ENCODE measurements at places on chromosomes 2 and 18.

- no peak for DNase-seq
These were observed 12.7 kb upstream of the ARID5A start for GRCh38 chr2:96523659-96524481.

DNA sequence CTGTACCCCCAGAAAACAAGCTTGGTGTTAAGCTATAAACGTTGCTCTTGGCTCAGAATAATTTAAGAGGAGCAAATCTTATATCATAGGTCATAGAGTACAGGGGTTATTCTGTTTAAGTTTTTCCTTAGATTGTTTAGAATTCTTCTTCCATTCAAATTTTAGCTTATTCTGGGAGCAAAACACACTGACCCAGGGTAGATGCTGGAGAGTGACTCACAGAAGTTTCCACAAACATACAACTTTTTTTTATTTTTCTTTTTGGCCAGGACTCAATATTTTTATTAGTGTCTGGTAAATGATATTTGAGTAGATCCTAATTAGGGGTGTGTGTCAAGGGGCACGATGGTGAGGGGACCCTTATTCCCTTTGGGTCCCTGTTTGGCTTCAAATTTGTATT, 71.5 kb upstream of the PSME4 start:
- DNase-seq, result no peak

- no peak for DNase-seq
These were observed 537.5 kb downstream of the MBD2 start for GRCh38 chr18:53686965-53687364.

DNA sequence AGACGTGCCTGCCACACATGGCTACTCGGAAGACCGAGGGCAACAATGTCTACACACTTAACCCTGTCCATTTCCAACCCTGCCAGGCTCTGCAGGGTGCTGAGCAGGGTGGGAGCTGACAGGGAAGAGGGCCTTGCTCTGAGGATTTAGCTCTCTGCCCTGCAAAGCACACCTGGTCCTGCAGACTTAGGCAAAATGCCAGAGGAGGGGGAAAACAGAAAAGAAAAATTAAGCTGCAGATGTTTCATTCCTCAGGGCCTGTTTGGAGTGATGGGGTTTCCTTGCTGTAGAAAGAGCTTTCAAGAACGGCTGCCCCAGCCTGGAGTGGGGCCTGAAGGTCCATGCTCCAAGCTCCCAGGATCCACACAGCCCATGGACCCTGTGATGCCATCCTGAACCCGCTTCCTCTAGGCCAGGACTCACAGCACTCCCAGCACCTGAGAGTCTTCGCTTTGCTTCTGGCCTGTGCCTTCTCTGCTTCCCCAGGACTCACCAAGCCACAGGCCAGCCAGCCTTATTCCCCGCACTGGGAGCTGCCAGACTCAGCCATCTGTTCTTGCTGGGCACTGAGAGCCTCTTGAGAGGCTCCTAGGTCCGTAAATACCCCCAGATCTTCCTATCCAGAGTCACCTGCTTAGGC, 9.1 kb upstream of the TEX51 start:
- DNase-seq, result peak; percentile 8

DNA sequence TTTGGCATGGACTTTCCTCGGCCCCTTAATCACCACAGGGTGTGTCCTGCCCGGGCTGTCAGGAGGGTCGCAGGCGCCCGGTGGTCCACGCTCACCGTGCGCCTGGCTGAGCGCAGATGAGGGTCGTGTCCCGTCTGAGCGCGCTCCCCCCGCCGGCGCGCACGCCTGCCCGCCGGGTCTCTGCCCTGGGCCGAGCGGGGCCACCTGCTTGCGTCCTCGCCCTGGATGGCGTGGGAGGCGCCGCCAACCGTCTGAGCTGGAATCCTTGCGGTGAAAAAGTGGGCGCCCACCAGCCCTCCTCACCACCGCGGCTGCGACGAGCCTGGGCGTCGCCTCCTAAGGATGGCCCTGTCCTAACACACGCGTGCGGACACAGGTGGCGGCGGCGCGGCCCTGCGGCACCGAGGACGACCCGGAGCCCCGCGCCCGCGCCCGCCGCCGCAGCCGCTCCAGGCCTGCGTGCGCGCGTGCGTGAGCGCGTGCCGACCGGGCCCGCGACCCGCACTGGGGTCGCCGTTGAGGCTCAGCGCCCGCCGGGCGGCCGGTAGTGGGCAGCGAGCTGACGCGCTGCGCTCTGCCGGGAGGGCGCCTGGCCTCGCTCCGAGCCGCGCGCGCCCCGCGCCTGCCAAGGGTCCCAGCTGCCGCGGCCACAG, 126.6 kb downstream of the ARHGEF4 start:
- DNase-seq, result no peak

- DNase-seq, result no peak
These were observed 53.3 kb downstream of the FECH start for GRCh38 chr18:57533006-57533867.

DNA sequence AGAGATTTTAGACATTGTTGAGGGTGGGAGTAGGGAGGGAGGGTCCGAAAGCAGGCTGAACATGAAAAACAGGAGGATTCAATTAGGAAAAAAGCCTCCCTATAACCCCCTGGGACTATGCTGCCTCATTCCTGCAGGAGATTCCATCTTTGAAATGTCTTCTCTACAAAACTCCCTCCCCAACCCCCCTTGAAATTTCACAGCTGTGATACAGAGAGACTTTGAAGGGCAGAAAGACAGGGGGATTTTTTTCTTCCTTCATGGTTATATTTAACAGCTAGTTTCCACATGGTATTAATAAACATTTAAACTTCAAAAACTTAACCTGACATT, 57.6 kb downstream of the TRIB2 start:
- DNase-seq, result no peak

DNA sequence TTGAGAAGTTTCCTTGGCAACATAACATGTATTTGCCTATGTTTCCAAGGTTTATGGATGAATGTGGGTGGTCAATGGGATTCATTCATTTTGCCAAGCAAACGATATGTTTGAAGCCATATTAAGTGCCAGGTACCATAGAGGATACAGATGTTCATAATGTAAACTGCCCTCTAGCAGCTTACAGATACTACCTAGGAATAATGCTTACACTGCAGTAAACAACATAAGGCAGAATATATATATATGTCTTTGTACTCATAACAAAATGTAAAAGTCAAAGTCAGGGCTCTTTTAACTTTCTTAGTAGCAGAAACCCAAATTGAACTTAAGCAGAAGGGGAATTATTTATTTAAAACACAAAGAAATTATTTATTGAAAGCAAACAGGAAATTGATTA, 171.6 kb upstream of the TNP1 start:
- DNase-seq, result no peak

GRCh38 chr2:239815671-239816070, 209.5 kb downstream of the NDUFA10 start:
- DNase-seq, result no peak
